Urothelium cell line (cell line): ENCODE measurements at places on chromosomes 7 and 10.

- DNase-seq, result no peak
Observed at GRCh38 chr10:6689036-6689435, 109.0 kb upstream of the PRKCQ start.

GRCh38 chr10:62268027-62268398, 631 bp downstream of the RTKN2 start:
- peak; percentile 39 for DNase-seq

GRCh38 chr10:99403674-99404073, 26.8 kb downstream of the GOT1 start:
- no peak for DNase-seq

DNA sequence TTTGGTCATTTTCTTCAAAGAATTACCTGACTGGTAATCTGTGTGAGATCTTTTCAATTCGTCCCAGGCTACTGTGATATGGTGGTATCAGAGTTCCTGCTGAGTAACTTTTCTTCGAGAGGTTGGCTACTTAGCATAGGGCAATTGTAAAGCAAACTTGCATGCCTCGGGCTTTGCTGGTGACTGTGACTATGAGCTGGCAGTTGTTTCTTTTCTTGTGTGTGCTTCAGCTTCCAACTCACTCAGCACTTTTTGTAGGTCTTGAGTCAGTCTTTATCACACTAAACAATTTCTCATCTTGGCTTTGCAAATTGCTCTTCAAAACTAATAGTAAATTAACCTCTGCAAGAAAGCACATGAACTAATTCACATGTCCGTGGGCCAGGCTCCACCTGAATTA, 44.3 kb downstream of the PRR15 start:
- DNase-seq, result no peak

DNA sequence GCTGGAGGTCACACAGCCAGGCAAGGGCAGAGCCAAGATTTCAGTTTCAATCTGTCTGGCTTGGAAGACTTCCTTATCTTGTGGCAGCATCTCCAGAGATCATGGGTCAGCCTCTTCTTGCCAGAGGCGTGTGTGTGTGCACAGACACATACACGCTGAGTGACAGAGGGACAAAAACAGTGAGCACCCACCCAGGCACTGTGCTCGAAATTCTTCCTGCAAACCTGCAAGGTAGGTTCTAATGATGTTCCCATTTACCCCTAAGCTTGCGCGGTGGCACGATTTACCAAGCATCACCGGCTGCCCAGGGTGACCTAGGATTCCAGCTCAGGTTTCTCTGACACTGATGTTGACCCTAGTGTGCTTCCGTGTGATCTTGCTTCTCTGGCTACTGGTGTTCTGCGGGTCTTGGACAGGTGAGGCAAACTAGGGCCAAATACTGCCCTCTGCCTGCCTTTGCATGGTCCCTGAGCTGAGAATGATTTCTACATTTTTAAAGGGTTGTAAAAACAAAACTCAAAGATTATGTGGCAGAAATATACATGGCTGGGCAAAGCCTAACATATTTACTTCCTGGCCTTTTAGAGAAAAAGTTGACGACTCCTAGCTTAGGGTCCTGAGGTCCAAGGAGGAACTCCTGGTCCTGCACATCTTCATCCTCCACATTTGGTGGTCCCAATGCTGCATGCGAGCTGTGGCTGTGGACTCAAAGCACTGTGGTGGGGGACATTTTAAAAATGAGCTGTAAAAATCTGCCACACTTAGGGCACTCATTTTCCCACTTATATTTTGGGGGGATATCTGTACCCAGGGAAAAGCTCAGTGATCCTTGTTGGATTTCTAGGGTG, 268.5 kb downstream of the RPS24 start:
- DNase-seq, result no peak

GRCh38 chr10:59093461-59093860, 83.0 kb upstream of the PHYHIPL start:
- no peak for DNase-seq

- no peak for DNase-seq
Observed at GRCh38 chr7:157502701-157503111, 165.9 kb downstream of the DNAJB6 start.

GRCh38 chr10:119246862-119247549, 39.6 kb downstream of the GRK5 start:
- DNase-seq, result no peak

DNA sequence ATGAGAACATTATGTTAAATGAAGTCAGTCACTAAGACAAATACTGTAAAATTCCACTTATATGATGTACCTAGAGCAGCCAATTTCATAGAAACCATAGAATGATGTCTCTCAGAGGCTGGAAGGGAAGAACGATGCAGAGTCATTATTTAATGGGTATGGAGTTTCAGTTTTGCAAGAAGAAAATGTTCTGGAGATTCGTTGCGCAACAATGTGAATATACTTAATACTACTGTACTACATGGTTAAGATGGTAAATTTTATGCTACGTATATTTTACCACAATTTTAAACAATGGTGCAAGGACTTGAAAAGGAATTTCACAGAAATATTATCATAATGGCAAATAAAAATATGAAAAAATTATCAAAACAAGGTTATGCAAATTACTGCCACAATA, 972.6 kb downstream of the KCNMA1 start:
- DNase-seq, result no peak

DNA sequence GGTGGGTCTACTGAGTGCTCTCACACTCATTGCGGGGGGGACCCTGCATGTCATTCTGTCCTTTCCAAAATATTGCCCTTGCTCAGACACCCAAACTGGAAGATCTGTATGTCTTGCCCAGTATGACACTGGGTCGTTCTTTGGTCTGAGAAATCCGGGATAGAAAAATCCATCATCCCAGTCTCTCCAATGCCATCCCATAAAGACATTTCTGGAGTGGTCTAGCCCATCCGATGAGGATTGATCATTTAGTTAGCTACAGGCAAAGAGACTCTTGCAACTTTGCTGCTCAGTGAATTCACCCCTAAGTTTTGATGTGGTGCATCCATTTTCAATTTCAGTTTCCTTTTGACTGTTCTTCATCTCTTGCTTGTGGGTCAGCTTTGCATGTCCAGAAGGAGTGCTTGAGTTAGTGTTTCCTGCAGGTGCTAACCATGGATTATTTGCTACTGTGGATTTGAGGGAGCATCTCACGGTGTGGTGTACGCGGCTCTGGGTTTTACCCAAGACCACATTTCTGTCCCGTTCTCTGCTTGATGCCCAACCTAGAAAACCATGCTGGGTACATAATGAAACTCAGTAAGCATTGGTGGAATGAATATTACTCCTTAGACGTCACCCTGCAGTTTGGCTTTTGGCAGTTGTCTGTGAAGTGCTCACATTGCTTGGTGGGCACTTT, 247.0 kb upstream of the MKI67 start:
- DNase-seq, result no peak

GRCh38 chr10:59887972-59888640, 18.2 kb downstream of the CCDC6 start:
- DNase-seq, result no peak

DNA sequence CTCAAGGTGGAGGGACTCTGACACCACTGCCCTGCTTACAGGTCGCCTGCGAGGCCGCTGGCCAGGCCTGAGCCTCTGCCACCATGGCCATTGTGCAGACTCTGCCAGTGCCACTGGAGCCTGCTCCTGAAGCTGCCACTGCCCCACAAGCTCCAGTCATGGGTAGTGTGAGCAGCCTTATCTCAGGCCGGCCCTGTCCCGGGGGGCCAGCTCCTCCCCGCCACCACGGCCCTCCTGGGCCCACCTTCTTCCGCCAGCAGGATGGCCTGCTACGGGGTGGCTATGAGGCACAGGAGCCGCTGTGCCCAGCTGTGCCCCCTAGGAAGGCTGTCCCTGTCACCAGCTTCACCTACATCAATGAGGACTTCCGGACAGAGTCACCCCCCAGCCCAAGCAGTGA, 2.8 kb downstream of the LZTS2 start:
- no peak for DNase-seq

DNA sequence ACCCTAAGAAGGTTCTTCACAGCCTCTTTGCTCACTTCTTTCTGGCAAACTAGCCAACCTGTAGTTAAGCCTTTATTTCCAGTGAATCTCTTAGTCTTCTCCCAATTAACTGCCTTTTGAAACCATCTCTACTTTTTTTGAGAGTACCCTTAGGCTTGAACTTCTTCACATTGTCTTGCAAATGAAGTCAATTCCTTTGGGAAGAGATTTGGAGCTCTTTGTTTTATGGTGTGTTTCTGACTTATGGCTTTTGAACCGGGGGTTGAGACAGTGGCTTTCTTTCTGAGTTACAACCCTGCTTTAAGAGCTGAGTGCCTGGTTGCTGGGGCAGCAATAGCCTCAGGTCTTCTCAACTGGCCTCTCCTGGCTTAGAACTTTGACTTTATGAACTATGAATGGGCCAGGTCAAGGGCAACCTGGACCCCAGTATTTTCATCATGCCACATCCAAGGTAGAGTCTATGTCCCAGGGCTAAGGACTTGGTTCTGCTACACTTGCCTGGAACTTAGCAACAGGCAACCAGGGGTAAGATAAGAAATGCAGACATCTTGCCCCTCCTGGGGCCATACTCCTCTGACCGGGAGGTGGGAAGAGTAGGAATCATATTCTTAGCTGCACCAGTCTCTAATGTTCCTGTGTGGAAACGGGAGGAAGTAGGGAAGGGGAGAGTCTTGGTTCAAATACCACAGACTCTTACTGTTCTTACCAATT, 53.0 kb downstream of the SP4 start:
- no peak for DNase-seq

GRCh38 chr10:66180581-66181318, 745.1 kb upstream of the LRRTM3 start:
- DNase-seq, result peak; percentile 35

GRCh38 chr7:137577184-137577583, 233.7 kb upstream of the PTN start:
- no peak for DNase-seq

- peak; percentile 71 for DNase-seq
Observed at GRCh38 chr7:94823947-94824346, 83.4 kb upstream of the PPP1R9A start.

DNA sequence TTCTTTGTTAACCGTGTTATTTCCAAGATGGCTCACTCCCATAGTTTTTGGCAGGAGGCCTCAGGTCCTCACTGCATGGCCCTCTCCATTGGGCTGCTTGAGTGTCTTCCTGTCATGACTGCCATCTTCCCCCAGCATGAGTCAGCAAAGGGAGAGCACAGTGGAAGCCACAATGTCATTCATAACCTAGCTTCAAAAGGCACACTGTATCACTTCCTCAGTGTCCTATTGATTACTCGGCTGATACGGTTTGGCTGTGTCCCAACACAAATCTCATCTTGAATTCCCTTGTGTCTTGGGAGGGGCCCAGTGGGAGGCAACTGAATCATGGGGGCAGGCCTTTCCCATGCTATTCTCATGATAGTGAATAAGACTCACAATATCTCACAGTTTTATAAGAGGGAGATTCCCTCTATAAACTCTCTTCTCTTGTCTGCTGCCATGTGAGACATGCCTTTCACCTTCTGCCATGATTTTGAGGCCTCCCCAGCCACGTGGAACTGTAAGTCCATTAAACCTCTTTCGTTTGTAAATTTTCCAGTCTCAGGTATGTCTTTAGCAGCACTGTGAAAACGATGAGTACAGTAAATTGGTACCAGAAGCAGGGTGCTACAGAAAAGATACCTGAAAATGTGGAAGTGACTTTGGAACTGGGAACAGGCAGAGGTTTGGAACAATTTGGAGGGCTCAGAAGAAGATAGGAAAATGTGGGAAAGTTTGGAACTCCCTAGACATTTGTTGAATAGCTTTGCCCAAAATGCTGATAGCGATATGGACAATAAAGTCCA, 106.5 kb downstream of the PRLHR start:
- DNase-seq, result no peak

- no peak for DNase-seq
Observed at GRCh38 chr10:116158036-116158435, 115.0 kb downstream of the GFRA1 start.
